ENCODE measurements at places on chromosomes 1 and 21.

- no peak for DNase-seq
Observed at GRCh38 chr1:222653178-222653827, 35.4 kb downstream of the MIA3 start.

DNA sequence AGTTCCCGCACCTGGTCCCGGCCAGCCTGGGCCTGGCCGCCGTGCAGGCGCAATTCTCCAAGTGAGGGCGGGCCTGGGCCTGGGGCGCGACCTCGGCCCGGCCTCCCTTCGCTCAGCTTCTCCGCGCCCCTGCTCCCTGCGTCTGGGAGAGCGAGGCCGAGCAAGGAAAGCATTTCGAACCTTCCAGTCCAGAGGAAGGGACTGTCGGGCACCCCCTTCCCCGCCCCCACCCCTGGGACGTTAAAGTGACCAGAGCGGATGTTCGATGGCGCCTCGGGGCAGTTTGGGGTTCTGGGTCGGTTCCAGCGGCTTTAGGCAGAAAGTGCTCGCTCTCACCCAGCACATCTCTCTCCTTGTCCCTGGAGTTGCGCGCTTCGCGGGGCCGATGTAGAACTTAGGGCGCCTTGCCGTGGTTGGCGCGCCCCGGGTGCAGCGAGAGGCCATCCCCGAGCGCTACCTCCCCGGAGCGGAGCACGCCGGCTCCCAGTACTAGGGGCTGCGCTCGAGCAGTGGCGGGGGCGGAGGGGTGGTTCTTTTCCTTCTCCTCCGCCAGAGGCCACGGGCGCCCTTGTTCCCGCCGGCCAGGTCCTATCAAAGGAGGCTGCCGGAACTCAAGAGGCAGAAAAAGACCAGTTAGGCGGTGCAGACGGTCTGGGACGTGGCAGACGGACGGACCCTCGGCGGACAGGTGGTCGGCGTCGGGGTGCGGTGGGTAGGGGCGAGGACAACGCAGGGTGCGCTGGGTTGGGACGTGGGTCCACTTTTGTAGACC, 1.2 kb downstream of the OLIG1 start:
- DNase-seq = no peak

GRCh38 chr1:27446496-27447020, 43.4 kb downstream of the WASF2 start:
- no peak for DNase-seq

DNA sequence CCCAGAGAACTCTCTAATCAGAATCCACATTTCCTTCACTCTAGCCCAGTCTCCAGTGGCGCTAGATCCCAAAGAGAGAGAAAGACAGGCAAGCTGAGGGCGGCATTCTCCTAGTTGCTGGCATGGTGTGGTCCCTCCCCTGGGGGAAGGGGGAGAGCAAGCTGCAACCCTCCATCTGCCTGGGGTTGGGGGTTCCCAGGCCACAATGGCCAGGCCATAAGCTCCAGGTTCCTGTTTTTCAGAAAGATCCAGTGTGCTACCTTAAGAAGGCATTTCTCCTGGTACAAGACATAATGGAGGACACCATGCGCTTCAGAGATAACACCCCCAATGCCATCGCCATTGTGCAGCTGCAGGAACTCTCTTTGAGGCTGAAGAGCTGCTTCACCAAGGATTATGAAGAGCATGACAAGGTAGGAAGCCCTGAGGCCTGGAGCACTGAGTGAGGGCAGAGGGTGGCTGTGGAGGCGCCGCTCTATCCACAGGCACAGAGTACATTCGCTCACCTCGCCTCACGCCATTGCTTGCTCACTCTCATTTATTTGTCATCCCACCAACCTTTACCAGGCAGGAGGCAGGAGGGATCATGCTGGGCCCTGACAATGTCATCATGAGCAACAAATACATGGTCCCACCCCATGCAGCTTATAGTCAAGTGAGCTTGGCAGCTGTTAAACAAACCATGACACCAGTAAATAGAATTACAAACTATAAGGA, 6.6 kb downstream of the CSF1 start:
- DNase-seq = no peak

Data from globus pallidus (tissue), 1 donor.